ENCODE measurements at places on chromosomes 6 and 20. TPM values are rescaled to one million over a fixed set of nuclear protein-coding genes. Genes with fewer than 3 reads are reported as not detected.

DNA sequence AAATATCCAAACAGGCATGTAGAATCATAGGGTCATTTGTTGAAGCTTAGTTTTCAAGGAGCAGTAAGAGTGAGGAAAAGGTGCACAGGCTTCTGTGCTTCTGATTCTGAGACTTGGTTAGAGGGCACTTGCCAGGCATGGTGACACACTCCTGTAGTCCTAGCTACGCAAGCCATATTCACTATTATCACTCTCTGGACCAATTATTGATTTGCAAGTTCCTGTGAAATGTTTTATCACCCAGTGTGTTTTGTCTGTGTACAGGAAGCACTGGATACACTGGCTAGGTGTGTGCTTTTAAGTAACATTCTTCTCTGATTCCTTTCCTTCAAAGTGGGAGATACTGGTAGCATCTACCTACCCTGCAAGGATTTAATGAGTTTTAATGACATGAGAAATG, 76.3 kb downstream of the JARID2 start:
- DNase-seq, result no peak

GRCh38 chr6:5701174-5701573, 305.6 kb downstream of the NRN1 start:
- peak; percentile 51 for DNase-seq

DNA sequence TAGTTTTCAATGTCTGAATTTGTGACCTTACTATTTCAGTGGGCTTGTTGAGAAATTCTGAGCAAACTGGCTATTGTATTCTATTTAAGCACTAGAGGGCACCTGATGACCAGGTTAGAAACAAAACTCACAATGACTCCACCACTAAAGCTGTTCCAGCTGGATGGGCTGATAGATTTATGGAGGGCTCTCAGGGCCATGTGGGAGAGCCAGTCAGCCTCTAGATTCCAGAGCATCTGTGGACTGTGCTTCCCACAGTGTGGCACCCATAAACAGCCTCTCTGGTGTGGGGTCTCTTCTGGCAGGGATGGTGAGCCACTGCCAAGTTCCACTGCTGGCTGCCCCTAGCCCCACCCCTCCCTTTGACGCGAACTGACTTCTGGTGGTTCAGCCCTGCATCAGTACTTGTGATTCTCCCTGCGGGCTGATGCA, 29.2 kb downstream of the C6orf58 start:
- no peak for DNase-seq

DNA sequence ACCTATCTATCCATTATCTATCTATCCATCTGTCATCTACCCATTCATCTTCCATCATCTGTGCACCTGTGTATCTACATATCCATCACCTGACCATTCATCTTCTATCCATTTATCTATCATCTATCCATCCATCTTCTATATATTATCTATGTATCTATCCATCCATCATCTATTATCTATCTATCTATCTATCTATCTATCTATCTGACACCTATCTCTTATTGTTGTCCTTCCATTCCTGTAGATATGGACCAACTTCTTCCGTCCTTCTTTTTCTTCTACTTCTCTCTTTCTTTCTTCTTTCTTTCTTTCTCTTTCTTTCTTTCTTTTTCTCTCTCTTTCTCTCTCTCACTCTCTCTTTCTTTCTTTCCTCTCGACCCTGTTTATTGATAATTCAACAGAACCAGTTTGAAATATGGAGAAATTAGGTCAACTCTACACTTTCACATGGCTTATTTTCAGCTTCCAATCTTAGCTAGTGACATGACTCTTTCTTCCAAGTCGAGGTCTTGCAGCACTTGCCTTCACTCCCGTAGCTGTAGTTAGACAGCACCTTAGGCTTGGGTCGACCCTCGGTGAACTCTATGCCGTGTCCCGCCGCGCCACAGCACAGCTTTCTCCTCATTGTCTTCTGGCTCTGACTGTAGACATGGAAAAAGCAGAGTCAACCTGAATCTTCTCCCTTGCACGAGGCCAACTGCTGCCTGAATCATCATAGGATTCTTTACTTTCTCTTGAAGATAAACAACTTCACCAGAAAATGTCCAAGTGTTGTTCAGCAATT, 110.4 kb upstream of the EXOC2 start:
- no peak for DNase-seq

The MAP3K5 gene
- 5.9 TPM for polyA plus RNA-seq

DNA sequence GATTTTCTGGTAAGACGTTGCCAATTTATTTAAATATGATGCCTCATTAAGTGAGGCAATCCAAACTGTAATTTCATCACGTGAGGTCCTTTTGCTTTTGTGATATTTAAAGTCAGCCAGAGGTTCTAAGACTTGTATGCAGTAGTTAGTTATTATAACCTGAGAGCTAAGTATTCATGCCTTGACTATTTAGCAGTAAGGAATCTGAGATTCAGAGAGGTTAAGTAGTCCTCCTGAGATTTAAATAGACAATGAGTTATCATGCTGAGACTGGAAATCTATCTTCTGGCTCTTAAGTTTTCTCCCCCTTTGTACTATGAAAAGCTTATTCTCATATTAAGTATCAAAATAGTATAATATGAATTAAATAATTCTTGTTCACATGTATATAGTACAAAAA, 158.0 kb downstream of the UTRN start:
- no peak for DNase-seq

The HCK gene
- 3.9 TPM for polyA plus RNA-seq

GRCh38 chr6:16999491-17000436, 102.1 kb upstream of the STMND1 start:
- no peak for DNase-seq

DNA sequence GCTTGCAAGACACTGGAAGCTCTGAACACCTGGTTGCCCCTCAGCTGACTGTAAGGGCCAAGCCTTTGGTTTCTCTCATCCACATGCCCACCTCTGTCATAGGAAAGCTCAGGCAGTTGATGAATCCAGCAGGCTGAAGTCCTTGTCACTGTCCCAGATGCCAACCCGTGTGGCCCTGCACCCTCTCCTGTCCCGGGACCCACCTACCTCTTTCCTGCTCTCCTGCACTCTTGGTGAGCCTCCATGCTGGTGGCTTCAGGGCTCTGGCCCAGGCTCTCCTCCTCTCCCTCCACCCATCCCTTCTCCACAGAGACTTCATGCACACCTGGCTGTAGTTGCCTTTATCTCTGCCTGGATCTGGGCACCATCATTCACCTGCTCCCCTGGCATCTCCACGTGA, 4.0 kb upstream of the GID8 start:
- DNase-seq, result no peak

- DNase-seq, result no peak
These were observed 143.7 kb downstream of the TENT5A start for GRCh38 chr6:81608776-81609175.

- no peak for DNase-seq
These were observed 65.9 kb upstream of the SMLR1 start for GRCh38 chr6:130761286-130761685.

DNA sequence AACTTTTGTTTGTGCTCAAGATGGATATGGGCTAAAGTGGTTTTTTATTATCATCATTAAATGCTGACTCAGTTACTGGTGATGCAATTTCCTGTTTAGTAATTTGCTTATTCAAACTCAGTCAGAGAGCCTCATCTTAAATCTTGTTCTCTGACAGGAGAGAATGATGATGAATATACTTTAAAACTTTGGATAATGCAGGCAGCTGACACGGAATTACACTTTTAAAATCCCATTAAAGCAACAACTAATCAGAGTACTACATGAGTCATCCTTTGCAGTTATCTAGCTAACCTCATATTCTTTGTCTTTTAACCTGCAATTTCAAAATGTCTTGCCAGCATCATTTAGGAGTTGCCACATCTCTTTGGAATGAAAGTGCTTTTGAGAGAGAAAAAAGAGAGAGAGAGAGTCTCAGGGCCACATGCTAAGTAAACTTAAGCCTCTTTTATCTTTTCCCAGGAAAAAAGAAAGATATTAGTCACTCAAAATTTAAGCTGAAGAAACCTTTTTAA, 9.2 kb upstream of the C6orf141 start:
- no peak for DNase-seq

DNA sequence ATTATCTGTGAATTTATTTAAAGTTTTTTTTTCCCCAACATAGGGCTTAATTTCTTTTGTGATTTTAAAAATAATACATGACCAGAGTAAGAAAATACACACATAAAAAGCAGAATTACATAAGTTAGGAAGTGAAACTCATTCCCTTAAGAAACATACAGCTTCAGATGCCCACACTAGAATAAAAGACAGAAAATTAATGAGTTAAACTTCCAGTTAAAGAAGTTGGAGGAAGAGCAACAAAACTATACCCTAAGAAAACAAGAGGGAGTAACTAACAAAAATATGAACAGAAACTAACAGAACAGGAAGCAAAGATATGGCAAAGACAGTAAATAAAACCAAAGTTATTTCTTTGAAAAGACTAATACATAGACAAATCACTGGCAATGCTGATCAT, 107.6 kb upstream of the CEP85L start:
- no peak for DNase-seq

Data from kidney (tissue), 22 donors.